Stimulated activated CD4-positive, alpha-beta T cell treated with anti-CD3 and anti-CD28 coated beads, TNF-alpha, amount 100 ng/mL, for 24 hours (primary cell): ENCODE measurements at places on chromosomes 16 and 17.

GRCh38 chr17:73342050-73342522, 30.3 kb upstream of the CDC42EP4 start:
- DNase-seq, result no peak

- DNase-seq, result no peak
Observed at GRCh38 chr17:18379246-18380146, 1.9 kb downstream of the EVPLL start.

DNA sequence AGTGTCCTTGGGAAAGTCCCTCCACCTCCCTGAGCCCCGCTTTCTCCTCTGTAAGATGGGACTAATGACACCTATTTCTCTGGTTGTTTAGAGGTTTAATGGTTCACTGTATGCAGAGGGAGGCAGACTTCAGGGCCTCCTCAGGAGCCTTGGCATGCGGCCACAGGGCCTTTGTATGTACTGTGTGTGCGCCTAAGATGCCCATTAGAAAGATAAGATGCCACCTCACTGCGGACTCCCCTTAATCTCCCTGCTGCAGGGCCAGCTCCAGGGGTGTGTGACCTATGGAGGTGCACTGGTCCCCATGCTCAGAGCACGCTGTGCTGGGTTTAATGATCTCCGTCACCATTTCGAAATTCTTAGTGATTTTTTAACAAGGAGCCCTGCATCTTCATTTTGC, 59.3 kb downstream of the TMEM235 start:
- no peak for DNase-seq

DNA sequence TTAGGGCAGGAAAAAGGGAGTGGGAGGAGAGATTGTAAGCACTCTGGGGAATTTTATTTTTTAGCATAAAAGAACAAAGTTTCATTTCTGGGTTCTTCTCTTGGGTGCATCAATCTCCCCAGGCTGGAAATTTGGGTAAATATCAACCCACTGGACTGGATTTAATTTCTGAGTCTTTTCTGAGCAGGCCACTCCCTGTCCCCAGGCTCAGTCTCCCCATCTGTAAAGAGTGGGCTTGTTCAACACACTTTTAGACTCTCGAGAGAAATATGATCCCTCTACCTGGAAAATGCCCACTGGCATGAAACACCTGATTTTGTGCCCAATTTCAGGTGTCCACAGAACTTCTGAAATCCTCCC, 617 bp upstream of the VTN start:
- DNase-seq, result no peak

DNA sequence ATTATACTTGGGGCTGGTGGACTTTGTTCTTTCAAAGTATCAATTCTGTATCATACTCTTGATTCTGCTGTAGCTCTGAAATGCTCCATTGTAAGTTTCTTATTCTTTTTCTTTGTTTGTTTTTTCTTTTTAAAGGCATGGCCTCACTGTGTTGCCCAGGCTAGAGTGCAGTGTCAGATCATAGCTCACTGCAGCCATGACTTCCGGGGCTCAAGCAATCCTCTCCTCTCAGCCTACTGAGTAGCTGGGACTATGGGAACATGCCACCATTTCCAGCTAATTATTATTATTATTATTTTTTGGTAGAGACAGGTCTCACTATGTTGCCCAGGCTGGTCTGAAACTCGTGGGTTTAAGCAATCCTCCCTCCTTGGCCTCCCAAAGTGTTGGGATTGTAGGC, 38.9 kb upstream of the METTL9 start:
- DNase-seq, result no peak
